ENCODE measurements at places on chromosomes 6 and 20.

DNA sequence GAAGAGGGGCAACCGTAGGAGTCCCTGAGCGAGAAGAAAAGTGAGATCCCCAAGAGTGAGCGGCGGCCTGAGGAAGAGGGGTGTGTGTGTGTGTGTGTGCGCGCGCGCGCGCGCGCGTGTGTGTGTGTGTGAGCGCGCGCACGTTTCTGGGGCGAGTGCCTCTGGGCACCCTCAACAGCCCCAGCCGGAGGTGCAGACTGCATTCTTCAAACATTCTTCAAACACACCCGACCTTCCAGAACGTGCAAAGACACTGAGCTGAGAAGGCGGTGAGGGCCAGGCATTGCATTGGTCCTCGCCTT is 76.2 kb upstream of the FOXP4 start:
- DNase-seq: no peak

GRCh38 chr6:14165091-14165490 is 47.5 kb downstream of the CD83 start:
- no peak for DNase-seq

- no peak for DNase-seq
These were observed 501.9 kb downstream of the LMBRD1 start for GRCh38 chr6:69294862-69295261.

DNA sequence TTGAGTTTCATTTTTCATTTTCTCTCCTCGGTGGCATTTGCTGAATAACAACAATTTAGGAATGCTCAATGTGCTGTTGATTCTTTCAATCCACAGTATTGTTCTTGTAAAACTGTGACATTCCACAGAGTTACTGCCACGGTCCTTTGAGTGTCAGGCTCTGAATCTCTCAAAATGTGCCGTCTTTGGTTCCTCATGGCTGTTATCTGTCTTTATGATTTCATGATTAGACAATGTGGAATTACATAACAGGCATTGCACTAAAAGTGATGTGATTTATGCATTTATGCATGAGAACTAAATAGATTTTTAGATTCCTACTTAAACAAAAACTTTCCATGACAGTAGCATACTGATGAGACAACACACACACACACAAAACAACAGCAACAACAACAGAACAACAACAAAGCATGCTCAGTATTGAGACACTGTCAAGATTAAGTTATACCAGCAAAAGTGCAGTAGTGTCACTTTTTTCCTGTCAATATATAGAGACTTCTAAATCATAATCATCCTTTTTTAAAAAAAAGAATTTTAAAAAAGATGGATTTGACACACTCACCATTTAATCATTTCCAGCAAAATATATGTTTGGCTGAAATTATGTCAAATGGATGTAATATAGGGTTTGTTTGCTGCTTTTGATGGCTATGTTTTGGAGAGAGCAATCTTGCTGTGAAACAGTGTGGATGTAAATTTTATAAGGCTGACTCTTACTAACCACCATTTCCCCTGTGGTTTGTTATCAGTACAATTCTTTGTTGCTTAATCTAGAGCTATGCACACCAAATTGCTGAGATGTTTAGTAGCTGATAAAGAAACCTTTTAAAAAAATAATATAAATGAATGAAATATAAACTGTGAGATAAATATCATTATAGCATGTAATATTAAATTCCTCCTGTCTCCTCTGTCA is 88.1 kb downstream of the SNAP25 start:
- DNase-seq: no peak

- DNase-seq: no peak
These were observed 402 bp downstream of the OSBPL2 start for GRCh38 chr20:62238569-62239277.

DNA sequence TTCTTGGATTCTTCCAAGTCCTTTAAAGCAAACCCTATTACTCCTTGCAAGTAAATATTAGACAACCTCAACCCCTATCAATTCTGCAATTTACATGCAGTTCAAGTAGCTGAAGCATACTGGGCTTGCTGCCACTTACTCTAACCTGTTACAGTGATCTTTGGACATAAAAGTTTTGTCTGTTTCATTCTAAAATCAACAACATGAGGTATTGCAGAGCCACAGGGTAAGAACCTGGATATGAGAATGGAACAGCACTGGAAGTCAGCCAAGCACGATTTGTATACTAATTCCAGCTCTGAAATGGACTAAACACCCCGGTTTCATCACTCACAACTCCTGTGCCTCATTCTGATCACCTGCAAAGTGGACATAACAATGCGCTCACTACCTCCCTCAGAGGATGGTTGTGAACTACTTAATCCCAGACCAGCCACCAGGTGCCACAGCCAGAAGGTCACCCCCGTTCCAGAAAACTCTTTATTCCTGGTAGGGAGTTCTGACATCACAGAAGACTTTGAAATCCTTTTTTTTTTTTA is 270.0 kb downstream of the ADGB start:
- no peak for DNase-seq

GRCh38 chr20:1808101-1808500 is 87.1 kb upstream of the SIRPA start:
- no peak for DNase-seq

DNA sequence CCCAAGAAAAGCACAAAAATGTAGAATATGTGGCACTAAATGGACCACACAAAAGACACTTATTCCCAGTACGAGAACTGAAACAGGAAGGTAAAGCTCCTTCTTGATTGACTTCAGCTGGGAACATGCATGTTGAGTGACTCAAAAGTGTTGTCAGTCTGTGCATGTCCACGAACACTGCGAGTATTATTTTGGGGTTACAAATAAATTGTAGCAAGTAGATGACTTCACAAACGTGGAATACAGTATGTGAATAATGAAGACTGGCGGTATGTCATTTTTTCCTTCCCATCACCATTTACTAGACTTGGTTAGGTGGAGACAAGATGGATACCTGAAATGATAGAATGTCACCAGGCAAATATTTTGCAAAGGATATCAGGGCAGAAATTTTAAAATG is 45.4 kb downstream of the L3MBTL3 start:
- DNase-seq: no peak

- DNase-seq: no peak
These were observed 66.4 kb downstream of the AFDN start for GRCh38 chr6:167892835-167893815.

- no peak for DNase-seq
These were observed 270.4 kb upstream of the RUNX2 start for GRCh38 chr6:45057711-45058110.

GRCh38 chr6:143337201-143337949 is 113.1 kb downstream of the ADAT2 start:
- DNase-seq: peak; percentile 79

GRCh38 chr20:63848003-63848911 is 13.0 kb upstream of the ABHD16B start:
- DNase-seq: no peak

Measured in BE2C (cell line).